ENCODE measurements at places on chromosomes 16 and 17.

GRCh38 chr16:17557480-17557879 lies 86.7 kb upstream of the XYLT1 start:
- DNase-seq, result no peak

GRCh38 chr17:81891303-81891552 lies 158 bp downstream of the ALYREF start:
- no peak for DNase-seq

- DNase-seq, result no peak
These were observed 1373.3 kb upstream of the GOT2 start for GRCh38 chr16:60107437-60107836.

DNA sequence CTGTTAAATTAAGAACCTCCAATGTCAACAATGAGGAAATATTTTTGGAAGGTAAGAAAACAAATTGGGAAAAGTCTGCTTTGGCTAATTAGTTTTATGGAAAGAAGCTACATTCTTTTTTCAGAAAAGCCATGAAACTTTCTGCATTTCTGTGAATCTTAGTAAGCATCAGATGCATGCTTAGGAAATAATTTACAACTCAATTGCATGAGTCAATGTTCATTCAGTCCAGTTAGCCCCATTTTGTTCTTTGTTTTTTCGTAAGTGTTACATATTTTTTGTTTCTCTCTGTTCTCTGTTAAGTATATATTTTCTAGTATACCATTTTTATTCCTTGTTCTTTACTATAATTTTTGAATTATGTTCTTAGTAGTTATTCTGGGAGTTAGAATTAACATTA lies 195.2 kb upstream of the KIF2B start:
- DNase-seq, result no peak

- DNase-seq, result no peak
These were observed 11.3 kb downstream of the TAF1C start for GRCh38 chr16:84175350-84176081.

DNA sequence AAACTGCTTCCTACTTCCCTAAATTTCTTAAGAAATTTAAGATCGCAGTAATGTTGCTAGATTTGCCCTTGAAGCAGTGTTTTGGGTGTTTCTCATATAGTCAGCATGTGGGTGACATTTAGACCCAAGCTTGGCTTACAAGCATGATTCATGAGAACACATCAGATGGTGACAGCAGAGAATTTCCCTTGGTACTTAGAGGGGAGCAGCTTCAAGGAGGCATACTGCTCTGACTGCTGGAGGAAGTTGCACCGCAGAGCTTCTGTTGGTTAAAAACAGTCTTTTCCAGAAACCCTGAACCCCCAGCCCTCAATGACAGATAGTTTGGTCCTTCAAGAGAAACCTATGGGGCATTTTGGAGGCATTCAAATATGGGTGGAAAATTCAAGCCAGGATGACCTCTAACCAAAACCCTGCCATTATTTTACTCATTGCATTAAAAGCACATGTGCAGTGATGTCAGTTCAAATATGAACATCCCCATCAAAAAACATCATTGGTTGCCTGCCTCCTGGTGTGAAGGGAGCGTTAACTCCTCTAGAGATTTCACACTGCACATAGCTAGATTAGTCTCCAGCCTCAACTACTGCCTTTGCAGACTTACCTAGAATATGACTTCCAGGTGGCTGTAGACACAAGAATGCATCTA lies 201.5 kb upstream of the CACNG5 start:
- DNase-seq, result no peak

GRCh38 chr16:13957197-13958078 lies 37.5 kb downstream of the ERCC4 start:
- DNase-seq, result peak; percentile 52

DNA sequence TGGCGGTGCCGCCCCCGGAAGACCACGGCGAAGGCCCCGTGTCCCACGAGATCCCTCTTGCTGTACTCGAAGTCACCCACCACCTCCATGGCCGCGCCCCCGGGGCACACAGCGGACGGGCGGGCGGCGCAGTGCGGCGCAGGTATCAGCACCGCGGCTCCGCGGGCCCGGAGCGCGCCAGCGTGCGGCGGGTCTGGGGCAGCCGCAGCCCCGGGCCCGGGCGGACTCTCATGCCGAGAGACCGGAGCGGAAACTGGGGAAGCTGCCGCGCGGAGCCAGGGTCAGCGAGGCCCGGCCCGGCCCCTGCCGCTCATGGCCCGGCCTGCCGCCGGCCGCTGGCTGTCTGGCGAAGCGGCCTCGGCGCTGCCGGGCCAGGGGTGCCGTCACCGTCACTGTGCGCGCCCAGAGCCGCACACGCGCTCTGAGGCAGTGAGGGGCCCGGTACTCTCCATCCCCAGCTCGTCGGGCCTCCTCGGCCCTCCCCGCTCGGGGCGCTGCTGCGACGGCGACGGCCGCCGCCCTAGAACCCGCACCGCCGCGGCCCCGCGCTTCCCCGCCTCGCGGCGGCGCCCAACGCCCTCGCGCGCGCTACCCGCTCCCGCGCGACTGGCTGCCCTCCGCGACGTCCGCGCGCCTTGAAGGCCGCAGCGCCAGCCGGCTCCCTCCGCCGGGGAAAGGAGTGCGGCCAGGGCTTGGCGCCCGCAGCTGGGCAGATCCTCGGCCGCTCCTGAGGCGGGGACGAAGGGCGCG lies at the start of gene ULK2:
TSS of gene ULK2 (minus strand) at position 608 of the 750 bp plus-strand sequence. CDS start at position 89, 519 bp downstream.
- DNase-seq, result peak; percentile 2

DNA sequence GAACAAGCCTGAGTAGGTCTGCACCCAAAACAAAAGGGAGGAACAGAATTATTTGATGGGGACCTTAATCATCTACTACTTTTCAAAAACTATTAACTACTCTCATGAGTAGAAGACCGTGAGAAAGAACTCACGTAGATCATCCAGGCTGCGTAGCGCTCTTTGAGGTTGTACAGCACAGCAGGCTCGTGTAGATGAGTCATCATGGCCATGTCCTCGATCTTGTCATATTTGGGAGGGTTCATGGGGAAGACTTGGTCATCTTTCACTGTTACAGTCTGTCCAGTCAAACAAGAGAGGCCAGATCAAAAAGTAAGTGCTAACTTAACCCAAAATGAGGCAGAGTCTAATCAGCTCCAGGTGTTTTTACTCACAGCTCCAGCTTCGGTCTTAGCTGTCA lies 2.3 kb downstream of the MYH1 start:
- DNase-seq, result no peak

DNA sequence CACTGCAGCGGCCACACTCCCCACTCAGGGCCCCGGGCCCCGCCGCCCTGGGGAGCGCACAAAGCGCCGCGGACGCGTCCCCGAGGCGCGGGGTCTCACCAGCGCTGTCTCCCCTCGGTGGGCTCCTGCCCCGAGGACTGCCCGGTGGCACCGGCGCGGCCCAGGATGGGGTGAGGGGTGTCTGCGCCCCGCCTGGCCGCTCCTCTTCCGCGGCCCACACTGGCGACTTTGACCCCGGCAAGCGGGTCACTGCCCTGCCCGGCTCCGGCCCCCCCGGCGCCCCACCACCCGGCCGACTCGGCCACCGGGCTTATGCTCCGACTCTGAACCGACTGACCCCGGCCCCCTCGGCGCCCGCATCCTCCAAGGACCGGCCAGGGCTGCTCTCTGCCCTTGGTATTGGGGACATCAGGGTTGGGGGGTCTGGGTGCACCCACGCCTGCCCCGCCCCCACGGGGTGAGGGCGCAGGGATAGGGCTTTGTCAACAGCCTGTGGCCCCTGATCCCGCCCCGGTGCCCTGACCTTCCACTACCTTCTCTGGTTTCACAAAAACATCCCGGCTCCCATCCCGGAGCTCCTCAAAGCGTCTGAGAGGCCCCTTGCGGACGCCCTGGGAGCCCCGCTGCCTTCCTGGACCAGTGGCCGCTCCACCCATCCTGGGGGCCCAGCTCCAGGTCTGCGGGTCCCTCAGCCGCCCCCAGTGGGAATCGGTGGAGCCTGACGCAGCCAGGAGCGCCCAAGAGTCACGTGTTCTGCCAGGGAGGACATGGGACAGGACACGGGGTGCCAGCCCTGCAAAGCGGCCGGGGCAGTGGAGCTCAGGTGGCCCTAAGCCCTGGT lies 829 bp downstream of the GCGR start:
- no peak for DNase-seq

DNA sequence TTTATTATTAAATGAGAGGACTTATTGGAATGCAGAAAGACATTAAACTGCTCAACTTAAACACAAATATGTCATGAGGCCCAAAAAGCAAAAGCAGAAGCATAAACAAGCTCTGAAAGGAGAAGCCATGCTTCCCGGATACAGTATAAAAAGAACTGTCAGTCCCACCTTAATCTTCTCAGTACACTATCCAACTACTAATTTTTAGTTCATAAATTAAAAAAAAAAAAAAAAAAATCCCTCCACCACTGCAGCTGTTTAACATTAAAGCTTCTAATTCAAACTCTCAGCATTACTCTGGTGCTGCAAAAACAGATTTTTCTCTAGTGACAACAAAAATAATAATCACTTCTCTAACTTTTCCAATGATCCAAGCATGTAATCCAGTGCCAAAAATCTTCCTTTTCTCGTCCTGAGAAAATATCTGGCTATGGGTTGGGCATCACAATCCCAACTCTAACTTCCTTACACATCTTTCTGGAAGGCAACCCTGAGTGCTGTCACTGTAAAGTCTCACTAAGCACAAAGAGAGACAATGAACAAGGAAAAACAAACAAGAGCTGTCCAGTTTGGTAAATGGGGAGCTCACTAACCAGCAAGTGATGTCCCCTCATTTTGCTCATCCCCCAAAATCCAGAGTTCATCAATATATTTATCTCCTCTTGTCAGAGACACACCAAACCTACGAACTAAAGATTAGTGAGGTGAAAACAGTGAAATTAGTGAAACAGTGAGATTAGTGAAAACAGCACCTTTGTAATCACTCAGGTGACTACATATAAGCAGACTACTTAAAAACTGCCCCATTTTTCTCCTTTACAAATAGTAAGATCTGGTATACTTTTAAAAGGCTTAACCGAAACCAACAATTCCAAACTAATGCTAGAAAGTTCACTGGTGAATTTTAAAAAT lies 5.5 kb downstream of the USP32 start:
- DNase-seq, result no peak

DNA sequence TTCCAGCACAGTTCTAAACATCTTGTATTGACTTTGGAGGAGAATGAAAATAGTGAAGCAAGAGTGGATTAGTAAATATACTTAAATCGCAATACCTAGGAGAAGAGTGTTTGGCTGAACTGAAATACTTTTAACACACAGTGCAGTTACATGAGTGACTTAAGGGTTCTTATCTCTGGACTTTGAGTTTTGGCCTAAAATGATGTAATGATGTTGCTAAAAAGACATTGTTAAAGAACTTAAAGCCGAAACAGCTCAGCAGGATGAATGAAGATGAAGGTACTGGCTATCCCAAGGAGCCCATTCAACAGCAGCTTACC lies 28.1 kb downstream of the PMP22 start:
- DNase-seq, result no peak

GRCh38 chr17:81890447-81891302 lies 711 bp downstream of the ALYREF start:
- no peak for DNase-seq

DNA sequence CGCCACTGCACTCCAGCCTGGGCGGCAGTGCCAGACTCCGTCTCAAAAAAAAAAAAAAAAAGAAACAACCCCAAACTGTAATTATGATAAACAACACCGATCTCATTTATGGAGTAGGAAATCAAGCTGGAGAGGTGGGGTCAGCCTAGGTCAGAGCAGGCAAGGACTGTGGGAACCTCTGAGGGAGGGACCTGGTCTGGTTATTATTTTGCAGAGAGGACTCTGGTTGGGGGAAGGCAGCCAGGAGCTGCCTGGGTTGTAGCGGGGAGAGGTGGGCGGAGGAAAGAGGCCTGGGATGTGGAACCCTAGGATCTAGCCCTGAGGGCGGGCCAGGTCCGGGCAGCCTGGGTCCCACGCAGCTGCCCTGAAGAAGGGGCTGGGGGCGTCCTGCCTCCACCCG lies 10.9 kb upstream of the HS3ST6 start:
- DNase-seq, result no peak

- no peak for DNase-seq
These were observed 5.3 kb upstream of the WSCD1 start for GRCh38 chr17:6064868-6065267.

DNA sequence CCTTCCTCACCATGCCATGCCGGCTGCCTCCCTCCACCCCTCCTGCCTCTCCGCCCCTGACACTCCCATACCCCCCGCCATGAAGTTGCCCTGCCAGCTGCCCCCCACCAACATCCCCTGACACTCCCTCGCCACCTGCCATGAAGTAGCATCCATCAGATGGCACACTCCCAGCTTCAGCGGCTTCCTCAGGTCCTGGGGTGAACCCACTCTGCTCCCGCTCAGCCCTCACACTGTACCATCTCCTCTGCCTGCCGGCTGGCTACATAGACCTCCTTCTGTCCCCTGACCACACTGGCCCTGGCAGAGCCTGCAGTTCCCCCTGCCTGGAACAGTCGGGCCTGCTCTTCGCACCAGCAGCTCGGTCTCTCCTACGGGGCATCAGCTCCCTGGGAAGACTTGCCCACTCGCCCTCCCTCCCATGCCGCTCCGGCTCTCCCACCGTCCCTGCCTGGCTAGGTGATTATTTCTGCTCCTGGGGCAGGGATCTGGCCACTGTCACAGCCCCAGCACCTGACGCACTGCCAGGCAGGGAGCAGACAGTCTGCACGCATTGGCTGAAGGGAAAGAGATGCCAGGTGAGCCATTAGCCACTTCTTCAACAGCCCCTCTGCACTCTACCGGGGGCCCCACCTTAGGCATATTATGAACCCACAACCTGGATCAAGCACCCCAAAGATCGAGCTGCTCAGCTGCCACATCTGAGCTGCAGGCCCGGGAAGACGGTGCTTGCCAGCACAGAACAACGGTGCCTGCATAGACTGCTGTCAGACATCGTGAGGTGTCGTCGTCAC lies 9.0 kb downstream of the CANT1 start:
- DNase-seq, result no peak

GRCh38 chr17:68356949-68357455 lies 65.7 kb downstream of the ARSG start:
- no peak for DNase-seq
